ENCODE measurements at places on chromosomes 3 and 15.

GRCh38 chr3:69766638-69767037 lies 27.4 kb downstream of the MITF start:
- no peak for DNase-seq

- no peak for DNase-seq
Measured at GRCh38 chr3:59268170-59268569, 218.3 kb upstream of the CFAP20DC start.

GRCh38 chr3:141426404-141427034 lies 58.2 kb downstream of the ZBTB38 start:
- no peak for DNase-seq

- no peak for DNase-seq
Measured at GRCh38 chr15:49154359-49154758, 1.0 kb downstream of the COPS2 start.

- peak; percentile 5 for DNase-seq
Measured at GRCh38 chr3:40179016-40179415, 130.5 kb upstream of the EIF1B start.

DNA sequence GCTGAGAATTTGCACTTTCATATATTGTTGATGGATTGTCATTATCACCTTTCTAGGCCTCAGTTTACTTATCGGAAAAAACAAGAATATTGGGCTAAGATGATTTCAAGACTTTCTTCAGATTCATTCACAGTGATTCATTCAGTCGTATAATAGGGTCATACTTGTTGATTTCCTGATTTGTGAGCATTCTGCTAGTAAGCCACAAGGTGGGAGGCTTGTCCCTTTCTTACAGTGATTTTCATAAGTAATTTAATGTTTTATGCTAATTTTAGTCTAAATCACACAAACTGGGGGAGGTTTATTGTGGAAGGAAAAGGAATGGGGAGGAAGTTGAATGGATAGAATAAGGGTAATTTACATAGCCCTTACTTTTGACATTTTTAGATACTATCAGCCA lies 126.8 kb upstream of the GOLGA6L4 start:
- no peak for DNase-seq

All from NCI-H187 (cell line).